ENCODE measurements at places on chromosomes 2 and 18.

DNA sequence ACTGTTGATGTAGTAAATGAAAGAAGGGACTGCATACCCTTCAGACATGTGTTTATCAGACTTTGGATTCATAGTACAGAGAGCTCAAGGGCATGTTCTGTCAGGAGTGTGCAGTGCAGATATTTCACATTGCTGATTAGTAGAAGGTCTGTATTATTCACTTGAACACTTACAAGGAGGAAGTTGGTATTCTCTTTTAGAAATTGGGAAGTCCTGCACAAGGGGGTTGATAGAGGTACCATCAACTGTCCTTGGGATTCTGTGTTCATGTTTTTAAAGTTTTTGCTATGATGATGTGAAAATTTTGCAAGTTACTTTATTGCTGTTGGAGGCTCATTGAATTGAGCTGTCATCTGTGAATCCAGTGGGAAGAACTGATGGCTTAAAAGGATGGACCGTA lies 6.7 kb downstream of the PSMD1 start:
- DNase-seq, result no peak

- no peak for DNase-seq
These were observed 243.9 kb downstream of the TRIB2 start for GRCh38 chr2:12960671-12961070.

DNA sequence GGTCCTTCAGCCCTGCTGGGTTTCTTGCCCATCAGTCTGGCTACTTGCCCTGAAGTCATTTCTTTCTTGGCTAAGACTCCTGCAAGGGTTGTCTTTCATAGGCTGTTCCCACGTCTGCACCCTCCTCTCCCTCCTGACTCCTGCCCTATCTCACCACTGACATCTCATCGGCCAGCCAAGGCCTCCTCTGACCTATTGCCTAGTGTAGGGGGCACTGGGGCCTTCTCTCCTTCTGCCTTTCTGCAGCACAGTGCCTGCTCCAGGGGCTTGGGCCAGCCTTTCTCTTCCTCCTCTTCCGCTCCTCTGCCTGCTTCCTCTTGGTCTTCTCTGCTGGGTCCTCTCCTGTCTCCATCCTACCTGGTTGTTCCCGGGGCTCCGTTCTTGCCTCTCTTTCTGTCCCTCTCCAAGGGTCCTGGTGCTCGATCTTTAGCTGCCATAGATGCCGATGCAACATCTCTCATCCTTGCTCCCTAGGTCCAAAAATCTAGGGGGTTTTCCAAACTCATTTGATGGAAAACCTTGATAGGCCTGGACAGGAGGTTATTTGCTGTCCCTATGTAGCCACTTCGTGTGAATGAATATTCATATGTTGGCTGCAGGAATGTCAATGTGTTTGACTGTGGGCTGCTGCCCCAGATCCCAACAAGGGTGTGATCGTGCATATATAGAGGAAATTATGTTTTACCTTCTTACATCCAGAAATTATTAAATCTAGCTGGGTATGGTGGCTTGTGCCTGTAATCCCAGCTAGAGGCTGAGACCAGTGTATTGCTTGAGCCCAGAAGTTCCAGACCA lies 9.7 kb upstream of the NT5DC4 start:
- DNase-seq, result no peak

GRCh38 chr2:12120281-12121150 lies 374.1 kb downstream of the LPIN1 start:
- DNase-seq, result no peak

DNA sequence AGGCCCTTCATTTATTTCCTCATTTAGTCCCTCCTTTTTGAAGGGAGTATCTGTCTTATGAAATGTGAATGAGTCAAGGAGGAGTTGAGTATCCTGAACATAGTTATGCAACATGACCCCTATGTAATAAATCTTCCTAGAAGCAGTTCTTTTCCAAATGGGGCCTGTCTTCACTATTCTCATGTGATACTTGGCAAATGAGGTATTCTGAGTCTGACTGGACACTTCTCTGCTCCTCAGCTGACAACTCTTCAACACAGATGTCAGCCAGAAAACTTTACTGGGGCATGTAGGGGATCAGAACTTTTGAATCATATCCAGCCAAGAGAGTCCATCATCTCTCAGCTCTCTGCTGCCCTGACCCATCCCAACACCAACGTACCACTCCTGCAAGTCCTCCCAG lies 291.6 kb downstream of the ZNF385B start:
- DNase-seq, result no peak

GRCh38 chr2:42980764-42981416 lies 188.5 kb upstream of the HAAO start:
- DNase-seq, result no peak

DNA sequence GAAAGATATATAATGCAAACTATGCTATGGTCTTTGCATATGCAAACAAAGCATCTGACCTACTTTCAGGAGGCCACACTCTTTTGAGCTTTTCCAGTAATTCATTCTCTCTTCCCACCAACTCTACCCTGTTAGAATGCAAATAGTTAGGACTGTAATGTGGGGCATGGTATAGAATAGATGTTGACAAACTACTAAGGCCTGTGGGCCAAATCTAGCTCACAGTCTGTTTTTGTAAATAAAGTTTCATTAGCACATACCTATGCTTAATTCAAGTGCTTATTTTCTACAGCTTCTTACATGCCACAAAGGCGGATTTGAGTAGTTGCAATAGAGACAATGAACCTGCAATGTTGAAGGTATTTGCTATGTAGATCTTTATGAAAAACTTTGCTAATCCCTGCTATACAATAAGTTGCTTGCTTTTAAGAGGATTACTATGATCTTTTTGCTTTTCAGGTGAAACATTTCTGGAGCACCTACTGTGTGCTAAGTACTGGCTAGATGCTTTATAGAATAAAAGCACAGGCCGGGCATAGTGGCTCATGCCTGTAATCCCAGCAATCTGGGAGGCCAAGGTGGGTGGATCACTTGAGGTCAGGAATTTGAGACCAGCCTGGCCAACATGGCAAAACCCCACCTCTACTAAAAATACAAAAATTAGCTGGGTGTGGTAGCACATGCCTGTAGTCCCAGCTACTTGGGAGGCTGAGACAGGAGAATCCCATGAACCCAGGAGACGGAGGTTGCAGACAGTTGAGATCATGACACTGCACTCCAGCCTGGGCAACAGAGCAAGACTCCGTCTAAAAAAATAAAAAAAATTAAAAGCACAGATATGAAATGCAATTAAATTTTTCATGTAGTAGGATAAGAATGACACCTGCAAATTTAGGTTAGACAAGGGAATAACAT lies 267.8 kb downstream of the DPP10 start:
- no peak for DNase-seq

DNA sequence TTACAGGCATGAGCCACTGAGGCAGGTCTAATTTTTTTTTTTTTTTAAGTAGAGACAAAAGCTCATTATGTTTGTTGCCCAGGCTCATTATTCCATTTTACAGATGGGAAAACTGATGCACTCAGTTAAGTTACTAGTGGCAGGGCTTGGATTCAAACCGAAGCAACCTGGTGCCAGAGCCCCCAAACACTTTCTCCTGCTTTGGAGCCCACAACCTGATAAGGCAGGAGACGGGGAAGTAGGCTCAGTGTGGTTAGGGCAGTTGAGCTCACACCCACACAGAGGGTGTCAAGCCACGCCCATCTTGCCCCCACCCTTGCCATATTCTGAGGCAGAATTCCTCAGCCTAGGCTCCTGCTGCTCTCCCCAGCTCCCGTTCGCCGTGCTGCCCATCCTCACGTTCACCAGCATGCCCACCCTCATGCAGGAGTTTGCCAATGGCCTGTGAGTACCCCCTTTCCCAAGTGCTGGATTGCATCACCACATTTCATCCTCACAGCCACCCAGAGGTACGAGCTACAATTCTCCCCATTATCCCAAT lies 5.8 kb upstream of the CTDSP1 start:
- DNase-seq, result no peak

GRCh38 chr2:239753401-239753837 lies 271.7 kb downstream of the NDUFA10 start:
- DNase-seq, result no peak

DNA sequence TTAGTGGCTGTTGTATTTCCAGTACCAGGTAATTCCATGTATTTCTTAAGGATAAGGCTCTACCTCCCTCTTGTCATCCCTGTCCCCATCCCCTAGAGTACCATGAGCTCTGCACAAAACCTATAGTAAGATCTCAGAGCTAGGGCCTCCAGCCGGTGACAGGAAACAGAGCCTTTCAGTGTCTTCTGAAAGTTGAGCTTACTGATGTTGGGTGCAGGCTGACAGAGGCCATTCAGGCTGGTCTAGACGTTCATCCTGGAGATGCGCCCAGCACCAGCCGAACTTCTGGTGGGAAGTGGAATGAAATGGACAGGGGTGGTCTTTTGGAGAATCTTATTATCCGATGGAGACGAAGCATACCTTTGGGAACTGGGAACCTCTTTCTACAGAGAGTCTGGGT lies 16.7 kb upstream of the LYPD6B start:
- no peak for DNase-seq

- DNase-seq, result no peak
These were observed 77.2 kb upstream of the LDAH start for GRCh38 chr2:20900052-20900636.

DNA sequence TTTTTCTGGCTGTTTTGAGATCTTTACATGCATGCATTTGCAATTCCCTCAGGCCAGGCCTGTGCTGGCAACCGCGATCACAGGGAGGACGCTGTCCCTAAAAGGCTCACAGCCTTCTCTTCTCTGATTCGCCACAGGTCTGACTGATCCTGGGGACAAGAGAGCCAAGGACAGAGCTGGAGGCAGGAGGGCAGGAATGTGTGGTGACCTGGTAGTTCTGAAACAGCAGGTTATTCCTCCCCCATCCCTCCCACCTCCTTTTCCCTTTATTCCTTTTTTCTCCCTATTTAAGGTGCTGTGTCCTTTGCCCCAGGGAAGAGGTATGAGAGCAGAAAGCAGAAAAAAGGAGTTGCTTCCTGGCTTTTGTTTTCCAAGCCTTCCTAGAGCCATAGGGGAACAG lies 21.9 kb downstream of the TMEM177 start:
- DNase-seq, result no peak
